ENCODE measurements at places on chromosomes 11 and 22.
A peak's percentile ranks its signal among the peaks of the same experiment; 100 is the strongest.

DNA sequence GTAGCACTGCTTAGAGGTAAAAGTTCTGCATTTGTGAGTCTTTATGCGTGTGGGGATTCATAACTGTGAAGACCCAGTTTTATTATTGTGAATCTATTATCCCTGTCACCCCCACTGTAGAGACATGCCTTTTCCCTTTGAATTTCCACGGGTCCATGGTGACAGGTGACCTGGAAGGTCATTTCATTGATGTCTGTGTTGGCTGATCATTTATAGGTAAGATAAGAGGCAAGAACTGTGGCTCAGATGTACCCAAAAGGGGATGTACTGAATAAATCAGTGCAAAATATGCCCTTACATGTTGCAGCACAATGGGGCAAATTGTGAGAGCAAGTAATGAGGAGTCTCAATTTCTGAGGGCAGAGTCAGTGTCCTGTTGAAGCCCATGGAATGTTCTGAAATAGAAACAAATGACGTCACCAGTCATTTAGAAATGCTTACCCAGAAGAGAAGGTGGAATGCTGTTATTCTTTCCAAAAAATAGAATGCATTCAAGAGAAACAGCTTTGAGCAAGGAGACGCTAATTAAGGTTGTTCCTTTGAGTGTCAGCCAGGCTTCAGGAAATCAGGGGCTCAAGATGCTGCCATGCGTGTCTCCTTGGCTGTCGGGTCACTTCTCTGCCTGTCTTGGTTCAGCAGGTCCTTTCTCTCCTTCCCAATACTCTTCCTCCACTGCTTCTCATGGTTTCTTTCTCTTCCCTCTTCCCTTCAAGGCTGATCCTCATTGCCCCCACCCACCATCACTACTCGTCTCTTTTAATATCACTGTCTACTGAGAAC, 118.7 kb upstream of the E2F8 start:
- no peak for DNase-seq

DNA sequence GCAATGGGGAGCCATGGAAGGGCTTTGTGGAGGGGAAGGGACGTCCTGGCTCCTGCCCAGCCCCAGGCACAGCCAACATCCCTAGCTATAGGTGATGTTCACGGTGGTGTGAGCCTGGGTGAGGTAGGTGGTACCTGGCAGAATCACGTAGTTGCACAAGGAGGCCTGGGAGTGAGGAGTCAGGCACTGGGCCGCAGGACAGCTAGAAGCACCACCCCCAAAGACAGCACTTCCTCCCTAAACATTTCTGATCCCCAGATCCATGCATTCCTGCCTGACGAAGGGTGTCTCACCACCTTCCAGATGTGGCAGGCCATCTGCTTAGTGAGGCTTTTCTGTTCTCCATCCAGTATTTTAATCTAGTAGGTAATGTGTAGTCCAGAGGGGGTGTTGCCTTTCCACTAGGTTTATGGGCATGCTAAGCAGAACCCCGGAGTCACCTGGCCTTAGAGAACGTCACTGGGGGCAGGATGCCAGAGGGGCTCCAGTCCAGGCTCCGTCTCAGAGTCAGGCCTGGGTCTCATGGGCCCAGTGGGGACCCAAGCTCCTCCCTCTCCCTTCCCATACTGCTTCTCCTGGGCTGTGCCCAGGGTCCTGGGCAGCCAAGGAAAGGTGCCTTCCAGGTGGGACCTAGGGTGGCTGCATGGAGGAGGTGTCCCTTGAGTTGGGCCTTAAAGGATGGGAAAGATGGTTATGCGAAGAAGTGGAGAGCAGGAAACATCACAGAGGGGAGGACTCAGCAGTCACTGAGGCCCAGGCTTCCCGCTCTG, 56.2 kb downstream of the OTOG start:
- DNase-seq: no peak

- no peak for DNase-seq
Measured at GRCh38 chr11:123062892-123063825, 1.2 kb upstream of the HSPA8 start.

DNA sequence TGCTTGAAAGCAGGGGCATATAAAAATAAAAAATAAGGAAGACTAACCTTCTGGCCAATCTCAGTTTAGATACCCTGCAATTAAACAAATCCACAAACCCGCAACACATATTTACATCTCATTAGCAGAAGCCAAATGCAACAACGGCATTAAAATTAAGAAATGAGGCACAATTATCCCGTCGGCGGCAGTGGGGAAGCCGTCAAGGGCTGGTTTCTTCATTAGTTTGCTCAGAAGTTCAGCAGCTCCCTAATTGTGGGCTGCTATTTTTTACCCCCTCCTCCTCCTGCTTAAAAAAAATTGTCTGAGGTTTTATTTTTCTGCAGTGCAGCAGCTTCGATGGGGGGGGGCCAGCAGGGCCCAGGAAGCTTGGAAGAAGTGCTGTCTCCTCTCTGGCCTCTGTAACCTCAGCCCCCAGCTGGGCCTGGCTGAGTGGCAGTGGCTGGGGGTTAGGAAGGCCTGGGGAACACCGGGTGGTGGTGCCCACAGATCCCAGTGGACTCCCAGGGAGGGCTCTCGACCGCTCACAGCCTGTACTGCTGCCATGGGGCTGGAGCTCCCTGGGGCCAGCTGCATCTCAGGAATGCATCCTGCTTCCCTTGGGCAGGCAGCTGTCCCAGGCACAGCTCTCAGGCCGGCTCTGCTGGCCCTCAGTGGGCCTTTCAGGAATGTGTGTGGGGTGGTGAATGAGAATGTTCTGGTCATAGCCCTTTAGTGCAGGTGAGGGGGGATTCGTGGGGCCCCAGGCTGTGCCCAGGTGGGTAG, 148.7 kb upstream of the B3GAT1 start:
- DNase-seq: no peak

GRCh38 chr11:72375241-72375960, 58.9 kb downstream of the CLPB start:
- no peak for DNase-seq

DNA sequence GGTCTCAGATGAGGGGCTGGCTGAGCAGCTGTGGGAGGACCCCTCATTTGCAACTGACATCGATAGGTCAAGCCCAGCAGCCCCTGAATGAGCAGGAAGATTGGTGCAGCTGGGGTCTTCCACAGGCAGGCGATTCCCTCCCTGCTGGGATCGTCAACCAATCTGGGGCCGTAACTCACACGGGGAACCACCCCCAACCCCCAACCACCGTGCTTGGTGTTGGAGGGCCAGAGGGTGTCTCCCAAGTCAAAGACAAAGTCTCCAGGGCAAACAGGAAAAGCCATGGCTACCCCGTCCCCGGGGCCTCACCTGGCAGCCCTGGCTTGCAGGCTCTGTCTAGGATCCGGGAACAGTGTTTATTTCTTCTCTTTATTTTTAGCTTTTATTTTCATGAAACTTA, 26.9 kb upstream of the SCUBE1 start:
- no peak for DNase-seq

GRCh38 chr11:59188954-59189353, 17.0 kb downstream of the DTX4 start:
- no peak for DNase-seq

DNA sequence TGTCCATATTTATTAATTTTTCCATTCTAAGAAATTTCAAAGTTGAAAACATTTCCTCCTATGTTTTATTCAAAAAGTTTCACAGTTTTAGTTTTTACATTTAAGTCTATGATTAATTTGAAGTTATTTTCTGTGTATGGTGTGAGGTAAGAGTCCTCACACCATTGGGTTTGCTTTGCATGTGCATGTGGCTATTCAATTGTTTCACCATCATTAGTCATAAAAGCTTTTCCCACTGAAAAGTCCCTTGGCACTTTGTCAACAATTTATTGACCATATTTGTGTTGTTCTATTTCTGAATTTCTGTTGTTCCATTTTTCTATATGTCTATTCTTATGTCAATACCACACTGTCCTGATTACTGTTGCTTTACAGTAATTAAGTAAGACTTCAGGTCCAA, 186.5 kb downstream of the KIF18A start:
- DNase-seq: no peak

DNA sequence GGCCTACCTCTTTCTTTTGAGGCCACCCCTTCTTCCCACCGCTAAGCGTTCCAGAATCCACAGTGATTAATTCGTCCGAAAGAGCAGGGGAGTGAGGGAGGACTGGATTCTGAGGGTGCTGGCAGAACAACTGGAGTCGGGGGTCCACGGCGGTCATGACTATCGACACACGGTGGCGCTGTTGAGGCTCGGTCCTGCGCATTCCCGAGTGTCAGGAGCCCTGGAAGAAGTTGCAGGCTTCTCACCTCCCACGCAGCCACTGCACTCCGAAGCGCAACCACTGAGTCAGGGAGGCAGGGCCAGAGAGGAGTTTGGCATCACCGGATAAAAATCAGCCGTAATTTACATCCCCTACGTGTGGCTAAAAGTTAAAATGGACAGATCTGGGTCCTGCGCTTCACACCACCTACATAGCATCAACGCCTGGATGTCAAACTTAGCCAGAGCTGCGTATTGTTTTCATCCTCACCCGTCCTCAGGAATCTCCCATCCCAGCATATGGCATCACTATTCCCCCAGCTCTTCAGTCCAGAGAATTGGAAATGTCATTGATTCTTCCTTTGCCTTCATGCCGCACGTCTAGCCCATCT, 10.7 kb upstream of the CTSF start:
- peak; percentile 85 for DNase-seq

- DNase-seq: peak; percentile 51
Measured at GRCh38 chr11:30585125-30585891, 845 bp downstream of the MPPED2 start.

DNA sequence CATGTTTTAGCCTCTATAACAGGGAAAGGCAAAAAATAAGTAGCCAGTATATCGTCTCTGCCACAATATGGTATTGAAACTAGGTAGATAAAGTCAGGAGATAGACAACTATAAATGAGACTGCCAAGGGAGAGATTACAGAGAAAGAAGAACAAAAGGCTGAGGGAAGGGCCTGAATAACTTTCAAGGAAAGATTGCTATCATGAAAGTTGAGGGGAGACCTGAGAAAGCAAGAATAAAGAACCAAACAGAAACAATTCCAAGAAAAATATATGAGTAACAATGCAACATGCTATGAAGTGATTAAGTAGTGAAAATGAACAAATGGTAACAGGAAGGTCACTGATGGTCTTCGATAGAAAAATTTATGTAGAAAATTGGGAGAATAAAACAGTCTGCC, 690.1 kb downstream of the METTL15 start:
- no peak for DNase-seq

DNA sequence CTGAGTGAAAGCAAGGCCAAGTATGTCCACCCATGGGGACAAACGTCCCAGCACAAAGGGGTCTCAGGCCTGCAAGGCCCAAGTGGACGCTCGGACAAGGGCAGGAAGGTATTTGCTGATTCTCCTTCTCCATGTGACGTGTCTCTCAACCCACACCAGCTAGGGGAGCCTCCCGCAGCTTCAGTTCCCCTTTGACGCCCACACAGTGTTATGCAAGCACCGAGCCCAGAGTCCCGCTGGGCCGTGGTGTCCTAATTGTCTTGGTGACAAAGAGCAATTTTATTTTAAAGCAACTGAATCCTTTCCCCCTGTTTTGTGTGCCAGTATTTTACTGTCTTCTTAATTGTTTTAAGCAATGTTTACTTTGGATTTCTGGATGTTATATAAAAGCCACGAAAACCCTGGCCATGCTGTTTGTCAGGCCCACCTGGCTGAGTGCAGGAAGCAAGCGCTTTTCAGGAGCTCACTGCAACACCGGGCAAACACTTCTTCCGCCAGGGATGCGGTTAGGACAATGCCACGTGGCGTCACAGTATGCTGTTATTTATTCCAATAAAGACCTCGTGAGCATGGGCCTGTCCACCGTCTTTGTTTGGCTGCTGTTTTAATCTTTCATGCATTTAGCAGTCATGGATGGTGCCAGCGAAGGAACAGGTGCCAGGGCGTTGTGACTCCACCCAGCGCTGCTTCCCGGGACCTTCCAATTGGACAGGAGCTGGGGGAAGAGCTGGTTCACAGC, 8.2 kb upstream of the PARVG start:
- DNase-seq: no peak

Data from frontal cortex (tissue), 4 donors.